ENCODE measurements at places on chromosomes 6 and 20.

DNA sequence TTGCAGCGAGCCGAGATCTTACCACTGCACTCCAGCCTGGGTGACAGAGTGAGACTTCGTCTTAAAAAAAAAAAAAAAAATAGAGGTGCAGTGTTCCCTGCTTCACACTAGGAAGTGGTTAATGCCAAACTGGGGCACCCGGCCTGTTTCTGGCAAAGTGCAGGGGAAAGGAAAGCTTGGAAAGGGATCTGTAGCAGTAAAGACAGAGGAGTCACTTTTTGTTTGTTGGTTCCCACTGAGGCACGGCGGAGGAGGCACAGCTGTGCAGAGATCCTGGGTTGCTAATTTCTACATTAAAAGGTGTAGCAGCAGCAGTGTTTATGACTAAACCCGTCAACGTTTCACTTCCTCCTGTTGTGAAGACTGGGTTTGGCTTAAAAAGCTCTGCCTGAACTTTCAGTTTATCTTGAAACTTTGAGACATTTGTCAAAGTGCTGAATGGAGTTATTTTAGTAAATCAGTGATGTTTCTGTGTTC, 125.6 kb downstream of the CARMIL1 start:
- no peak for DNase-seq

DNA sequence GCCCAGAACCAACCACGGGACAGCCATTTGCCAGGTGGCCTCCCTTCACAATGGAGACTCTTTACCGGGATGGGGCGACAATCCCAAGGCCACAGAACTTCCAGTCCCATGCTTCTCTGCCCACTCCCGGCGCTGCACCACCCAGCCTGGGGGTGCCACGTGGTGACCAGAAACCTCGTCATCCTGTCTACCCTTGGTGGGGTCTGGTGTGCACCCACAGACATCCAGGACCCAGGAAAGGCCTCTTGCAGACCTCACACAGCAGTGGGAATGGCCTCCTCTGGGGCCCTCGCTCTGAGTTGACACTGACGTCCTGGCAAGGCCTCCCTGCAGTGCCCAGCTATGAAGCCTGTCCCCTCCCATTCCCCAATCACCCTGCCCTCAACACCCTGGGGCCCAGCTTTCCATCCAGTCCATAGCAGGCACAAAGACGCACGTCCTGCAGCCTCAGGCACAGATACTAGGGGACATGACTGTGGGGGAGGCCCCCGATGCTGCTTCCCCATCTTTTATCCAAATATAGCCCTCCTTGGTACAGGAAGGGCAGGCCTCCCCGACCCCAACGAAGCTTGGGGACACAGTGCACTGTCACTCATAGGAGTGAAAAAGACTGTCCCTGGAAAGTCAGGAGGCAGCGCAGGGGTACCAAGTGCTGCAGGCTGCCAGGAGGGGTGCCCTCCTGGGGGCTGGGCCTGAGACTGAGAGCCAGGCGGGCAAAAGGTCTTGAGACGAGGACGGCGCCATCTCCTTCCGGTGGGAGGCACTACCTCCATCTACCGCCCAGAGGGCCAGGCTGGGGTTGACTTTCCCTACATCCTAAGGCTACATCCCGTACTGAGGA, 7.2 kb downstream of the CST7 start:
- no peak for DNase-seq

DNA sequence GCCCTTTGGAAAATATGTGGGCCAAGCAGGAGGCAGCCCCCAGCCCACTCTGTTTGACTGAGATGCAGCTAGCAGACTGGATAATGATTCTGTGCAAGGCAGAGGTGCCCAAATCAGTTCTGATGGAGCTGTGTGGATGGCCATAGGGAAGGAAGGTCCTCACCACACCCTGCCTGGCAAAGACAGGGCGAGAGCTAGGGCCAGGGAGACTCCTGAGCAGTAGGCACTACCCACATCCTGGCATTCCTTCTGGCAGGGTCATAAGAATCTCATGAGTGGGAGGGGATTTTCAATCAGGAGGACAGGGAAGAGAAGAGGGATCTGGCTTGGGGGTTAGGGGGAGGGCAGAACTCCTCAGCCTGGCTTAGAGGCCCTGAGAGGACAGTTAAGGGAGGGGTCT, 18.6 kb upstream of the TREM2 start:
- DNase-seq: no peak

DNA sequence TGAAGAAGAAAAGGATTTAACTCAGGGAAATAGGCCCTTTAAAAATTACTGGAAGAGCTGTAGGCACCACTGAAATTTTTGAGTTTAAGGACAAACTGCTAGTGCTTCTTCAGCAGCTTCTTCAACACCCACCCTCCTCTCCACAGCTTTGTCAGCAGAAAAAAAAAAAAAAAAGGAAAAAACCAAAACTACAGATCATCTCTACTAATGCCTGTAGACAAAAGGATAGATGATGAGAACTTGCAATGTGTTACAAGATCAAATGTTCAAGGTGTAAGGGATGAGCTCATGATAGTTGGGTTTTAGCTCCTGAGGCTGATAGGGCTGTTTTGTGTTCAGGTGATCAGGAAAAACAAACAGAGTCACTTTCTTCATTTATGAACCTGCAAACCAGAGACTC, 55.2 kb upstream of the PREP start:
- DNase-seq: no peak

- no peak for DNase-seq
Observed at GRCh38 chr20:17161673-17162481, 65.0 kb upstream of the PCSK2 start.

DNA sequence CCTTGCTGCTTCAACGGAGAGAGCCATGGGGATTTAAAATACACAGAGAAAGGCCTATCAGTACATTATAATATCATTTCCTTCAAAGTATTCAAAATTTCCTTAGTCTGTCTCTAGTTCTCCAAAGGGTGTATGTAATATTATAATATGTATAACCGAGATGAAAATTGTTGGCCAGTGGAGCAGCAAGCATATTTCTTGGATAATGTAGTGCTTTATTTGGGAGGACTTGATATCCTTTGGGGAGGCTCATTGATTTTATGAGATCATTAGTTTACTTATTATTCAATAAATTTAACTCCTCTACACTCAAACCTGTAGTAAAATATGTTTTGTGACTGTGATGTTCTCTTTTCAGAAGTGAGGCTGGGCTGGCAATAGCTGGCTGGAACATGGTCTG, 802.9 kb upstream of the FLRT3 start:
- DNase-seq: no peak

DNA sequence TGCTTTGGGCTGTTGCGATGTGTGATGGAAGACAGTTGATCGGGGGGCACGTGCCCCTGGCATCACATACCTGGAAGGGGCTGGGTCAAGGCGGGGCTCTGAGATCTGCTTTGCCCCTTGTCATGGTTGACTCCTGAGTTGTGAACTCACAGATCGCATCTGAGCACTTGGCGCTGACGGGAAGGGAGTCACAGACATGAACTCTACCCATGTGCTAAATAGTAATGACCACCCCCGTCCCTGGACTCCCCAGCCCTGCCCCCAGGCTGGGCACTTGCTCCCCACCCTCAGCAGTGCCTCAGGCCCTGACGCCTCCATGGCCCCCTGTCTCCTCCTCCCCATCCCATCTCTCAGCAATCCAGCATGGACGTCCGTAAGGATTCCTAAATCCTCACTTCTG, 107.0 kb downstream of the SYNDIG1 start:
- no peak for DNase-seq

GRCh38 chr6:111874025-111874415, 768 bp upstream of the FYN start:
- no peak for DNase-seq

- DNase-seq: no peak
Observed at GRCh38 chr20:10357974-10358373, 76.0 kb downstream of the MKKS start.

GRCh38 chr6:7786214-7786661, 60.3 kb downstream of the BMP6 start:
- no peak for DNase-seq

DNA sequence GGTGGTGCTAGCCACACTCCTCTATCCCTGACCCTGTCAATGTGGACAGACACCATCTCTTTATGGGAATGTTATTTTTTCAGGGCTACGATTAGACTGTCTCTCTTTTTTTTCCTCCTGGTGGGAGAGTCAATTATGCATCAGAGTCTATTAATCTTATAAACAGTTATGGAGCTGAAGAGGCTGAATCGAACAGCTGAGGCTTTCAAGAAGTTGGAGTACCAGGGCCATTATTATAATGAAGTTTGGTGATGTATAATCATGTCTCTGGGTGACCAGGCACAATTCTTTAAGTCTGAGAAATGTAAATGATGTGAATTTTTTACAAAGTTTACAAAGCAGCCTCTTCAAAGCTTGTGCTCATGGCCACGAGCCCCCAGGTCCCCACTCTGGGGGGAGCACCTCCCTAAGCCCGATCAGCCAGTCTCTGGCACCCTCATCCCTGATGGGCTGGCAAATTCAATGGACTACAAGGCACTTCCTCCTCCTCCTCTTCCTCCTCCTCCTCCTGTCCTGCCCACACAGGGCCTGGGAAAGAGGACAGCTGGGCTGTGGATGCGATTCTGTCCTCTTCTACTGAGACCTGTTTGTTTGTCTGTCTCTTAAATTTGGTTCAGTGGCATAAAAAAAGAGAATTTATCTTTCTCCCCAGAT, 43.9 kb upstream of the QKI start:
- no peak for DNase-seq

DNA sequence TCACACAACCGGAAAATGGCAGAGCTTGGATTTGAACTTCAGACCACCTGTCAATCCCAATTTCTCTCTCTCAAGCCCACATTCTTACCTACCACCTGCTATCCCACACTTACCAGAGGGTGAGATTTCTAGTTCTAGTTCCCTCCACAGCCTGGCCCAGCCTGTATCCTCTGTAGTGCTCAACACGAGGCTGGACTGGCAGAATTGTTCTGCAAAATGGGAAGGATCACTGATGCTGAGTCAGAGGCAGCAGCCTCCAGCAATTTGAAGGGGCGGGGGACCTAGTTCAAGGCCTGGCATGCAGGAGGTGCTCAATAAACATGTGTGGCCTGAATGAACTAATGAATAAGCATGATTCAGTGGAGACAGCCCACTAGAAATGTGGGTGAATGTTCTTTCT, 53.6 kb upstream of the TTPAL start:
- no peak for DNase-seq

GRCh38 chr6:34182751-34183531, 37.1 kb upstream of the GRM4 start:
- DNase-seq: no peak

- DNase-seq: no peak
Observed at GRCh38 chr6:34260576-34261267, 11.9 kb upstream of the SMIM29 start.

DNA sequence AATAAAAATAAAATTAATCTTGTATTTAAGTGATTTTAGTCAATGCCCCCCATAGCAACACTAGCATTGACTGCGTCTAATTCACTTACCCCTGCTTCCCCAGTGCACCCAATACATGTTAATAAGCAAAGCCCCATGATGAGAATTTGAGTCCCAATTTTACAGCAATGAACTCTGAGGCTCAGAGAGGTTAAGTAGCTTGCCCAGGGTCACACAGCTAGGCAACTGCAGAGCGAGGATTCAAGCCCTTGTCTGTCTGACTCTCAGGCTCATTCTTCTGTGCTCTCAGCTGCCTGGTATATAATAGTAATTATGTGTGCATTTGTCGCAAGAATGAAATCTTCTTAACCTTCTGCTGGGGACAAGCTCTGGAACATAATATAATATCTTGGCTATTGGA, 8.5 kb downstream of the PABPC1L start:
- no peak for DNase-seq

DNA sequence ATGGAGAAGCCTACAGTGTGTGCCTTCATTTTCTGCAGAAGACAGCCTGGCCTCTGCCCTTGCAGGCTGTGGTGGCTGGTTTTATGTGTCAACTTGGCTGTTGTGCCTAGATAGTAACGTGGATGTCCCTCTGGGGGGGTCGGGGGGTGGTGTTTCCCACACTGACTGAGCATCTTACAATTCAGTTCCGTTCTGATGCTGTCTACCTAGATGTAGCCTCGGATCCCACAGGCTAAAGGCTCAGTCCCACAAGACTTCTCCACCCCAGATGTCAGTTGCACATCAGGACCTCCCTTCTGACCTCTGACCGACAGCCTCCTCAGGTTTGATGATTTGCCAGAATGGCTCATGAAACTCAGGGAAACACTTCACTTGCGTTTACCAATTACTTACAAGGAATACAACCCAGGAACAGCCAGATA, 4.4 kb downstream of the PYGB start:
- no peak for DNase-seq

DNA sequence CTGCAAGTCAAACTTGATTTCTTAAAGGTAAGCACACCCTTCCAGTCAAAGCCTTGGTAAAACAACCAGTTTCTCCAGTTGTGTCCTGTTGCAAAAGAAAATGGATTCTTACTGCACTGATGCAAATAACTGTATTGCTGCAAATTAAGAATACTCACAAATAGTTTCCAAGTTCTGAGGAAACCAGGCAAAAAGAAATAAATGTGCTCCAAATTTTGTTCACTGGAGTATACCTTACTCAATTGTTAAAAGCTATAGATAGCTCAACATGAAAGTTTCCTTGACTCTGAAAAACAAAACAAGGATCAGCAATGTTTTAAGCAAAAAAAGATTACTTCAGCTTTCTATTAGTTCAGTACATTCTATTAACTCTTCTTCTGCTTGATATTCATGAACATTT, 75.2 kb downstream of the SLC16A10 start:
- no peak for DNase-seq

DNA sequence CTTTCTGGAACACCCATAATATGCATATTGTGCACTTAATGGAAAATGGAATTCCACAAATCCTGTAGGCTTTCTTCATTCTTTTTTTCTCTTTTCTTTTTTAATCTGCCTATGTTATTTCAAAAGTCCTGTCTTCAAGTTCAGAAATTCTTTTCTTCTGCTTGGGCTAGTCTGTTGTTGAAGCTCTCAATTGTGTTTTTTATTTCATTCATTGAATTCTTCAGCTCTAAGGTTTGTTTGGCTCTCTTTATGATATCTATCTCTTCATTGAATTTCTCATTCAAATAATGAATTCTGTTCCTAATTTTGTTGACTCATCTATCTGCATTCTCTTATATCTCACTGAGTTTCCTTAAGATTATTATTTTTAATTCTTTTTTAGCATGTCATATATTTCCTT, 10.1 kb downstream of the SPINT4 start:
- no peak for DNase-seq

DNA sequence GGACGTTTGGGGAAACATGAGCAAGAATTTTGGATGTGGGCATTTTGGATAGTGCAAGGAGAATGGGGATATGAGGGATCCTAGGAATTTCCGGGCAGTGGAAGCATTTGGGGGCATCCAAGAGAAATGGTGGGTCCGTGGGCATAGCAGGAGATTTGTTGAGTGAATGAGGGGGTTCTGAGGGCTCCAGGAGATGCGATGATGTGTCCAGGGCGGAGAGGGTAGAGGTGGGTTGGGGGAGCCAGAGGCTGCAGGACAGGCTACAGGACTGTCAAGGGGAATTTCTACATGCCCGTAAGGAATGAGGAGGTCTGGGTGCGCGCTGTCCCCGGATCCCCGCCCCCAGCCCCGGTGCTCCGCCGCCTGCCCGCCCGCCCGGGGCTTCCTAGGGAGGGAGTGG, 364 bp downstream of the FRS3 start:
- no peak for DNase-seq

- DNase-seq: no peak
Observed at GRCh38 chr6:112087916-112088315, 525 bp downstream of the FAM229B start.

GRCh38 chr6:136792095-136792409, 225 bp downstream of the MAP3K5 start:
- DNase-seq: no peak

Data from AG09309 (cell line).